Activated CD4-positive, alpha-beta T cell treated with anti-CD3 and anti-CD28 coated beads, Interleukin-2, amount 10 ng/mL, durations not matched to agents 24 days and 14 days (primary cell): ENCODE measurements at places on chromosomes 3 and 15. TPM values are rescaled to one million over a fixed set of nuclear protein-coding genes. Genes with fewer than 3 reads are reported as not detected.

Gene TRPM1
- not detected in 2 replicates for total RNA-seq

Gene ARHGAP31
- 9.5 and 11.0 TPM in 2 replicates for total RNA-seq

DNA sequence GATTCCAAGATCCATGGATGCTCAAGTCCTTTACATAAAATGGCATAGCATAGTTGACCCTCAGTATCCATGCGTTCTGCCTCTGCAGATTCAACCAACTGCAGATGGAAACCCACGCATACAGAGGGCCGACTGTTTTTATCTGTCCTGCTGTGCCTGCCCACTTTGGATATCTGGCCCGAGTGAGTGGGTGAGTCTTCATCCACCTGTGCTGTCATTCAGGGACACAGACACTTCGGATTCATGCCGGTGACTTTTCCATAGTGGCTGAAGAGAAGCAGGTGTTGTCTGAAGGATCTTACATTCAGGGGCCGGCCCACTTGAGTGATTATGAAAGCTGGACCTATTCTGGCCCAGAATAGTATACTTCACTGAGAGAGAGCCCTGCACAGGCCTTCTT lies 85.1 kb downstream of the RYR3 start:
- no peak overlapping the region for H3K27ac ChIP-seq
- peaks cover 1% of the 10 kb centered on the region for H3K27me3 ChIP-seq
- H3K36me3 ChIP-seq, result no peaks in the 10 kb centered on the region
- no peak for DNase-seq

Gene CCNL1
- 171 and 172 TPM in 2 replicates for total RNA-seq

DNA sequence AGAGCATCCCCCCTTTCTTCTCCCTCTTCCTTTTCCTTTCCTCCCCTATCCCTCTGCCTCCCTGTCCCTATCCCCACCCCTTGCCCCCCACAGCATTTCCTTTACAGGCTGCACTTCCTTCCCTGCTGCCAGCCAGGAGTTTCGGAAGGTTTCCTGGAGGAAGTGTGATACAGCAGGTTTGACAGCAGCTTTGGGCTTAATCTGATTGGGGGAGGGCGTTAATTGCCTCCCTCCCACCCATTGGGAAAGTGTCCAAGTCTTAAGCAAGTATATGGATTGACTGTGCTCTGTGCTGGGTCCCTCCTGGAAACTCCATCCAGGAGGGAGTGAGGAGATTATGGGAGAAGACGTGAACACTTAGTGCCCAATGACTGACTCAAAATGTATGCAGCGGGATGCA lies 1.8 kb downstream of the SCAMP5 start:
- H3K36me3 ChIP-seq, result no peaks in the 10 kb centered on the region
- no peak for DNase-seq
- no peak overlapping the region for H3K27ac ChIP-seq
- peaks cover 34% of the 10 kb centered on the region for H3K27me3 ChIP-seq
- no peak overlapping the region for H3K4me3 ChIP-seq

DNA sequence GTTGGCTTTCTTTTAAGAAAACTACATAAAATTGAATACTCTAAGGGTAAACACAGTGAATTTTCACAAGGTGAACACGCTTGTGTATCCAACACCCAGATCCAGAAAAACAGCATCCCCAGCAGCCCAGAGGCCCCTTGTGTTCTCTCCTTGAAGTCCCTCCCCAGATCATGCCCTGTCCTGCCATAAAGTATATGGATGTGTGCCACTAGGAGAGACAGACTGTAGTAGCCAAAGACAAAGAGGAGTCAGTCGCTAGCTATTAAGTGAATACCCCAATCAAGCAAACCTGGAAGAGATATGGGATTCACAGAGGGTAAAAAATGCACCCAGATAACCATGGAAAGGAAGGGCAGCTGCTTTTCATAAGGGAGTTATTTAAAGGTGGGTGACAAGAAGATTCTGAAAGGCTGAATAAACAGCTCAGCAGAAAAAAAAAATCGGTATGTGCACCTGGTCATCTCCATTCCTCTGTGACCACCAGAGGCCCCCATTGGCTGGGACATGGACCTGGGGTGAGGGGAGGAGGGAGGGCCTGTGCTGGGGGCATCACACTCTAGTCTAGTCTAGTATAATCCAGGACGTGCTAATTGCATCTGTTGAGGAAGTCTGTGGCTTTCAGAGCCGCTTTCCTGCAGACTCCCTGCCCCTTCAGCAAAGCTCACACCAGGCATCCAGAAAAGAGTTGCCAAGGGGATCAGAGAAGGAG lies 167.3 kb upstream of the NDN start:
- DNase-seq, result no peak
- H3K4me1 ChIP-seq, result no peaks in the 10 kb centered on the region
- H3K4me3 ChIP-seq, result no peak overlapping the region

DNA sequence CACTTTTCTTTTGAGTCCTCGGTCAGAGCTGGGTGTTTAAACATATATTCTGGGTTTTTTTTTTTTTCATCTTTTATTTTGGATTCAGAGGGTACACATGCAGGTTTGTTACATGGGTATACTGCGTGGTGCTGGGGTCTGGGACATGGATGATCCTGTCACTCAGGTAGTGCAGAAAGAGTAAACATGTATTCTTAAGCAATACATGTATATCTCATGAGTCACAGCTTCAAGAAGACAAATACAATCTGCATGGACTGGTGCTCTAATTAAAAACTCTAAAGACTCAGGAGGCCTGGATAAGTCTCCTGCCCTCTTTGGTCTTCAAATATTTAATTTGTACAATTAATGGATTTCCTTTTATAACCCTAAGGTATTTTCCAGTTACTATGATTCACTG lies 50.6 kb upstream of the PHLDB2 start:
- peaks cover 3% of the 10 kb centered on the region for H3K27me3 ChIP-seq
- H3K27ac ChIP-seq, result no peak overlapping the region
- H3K36me3 ChIP-seq, result no peaks in the 10 kb centered on the region
- no peak overlapping the region for H3K4me3 ChIP-seq
- no peak for DNase-seq
- H3K4me1 ChIP-seq, result no peaks in the 10 kb centered on the region

Gene TTC14
- 42.6 and 46.4 TPM in 2 replicates for total RNA-seq

- no peak overlapping the region for H3K4me3 ChIP-seq
- DNase-seq, result no peak
- peaks cover 24% of the 10 kb centered on the region for H3K4me1 ChIP-seq
- no peaks in the 10 kb centered on the region for H3K36me3 ChIP-seq
- peaks cover 17% of the 10 kb centered on the region for H3K27me3 ChIP-seq
Observed at GRCh38 chr15:74158855-74159650, 14.5 kb upstream of the ISLR start.

- H3K36me3 ChIP-seq, result no peaks in the 10 kb centered on the region
- no peak overlapping the region for H3K27ac ChIP-seq
- no peaks in the 10 kb centered on the region for H3K27me3 ChIP-seq
- DNase-seq, result no peak
- no peaks in the 10 kb centered on the region for H3K4me1 ChIP-seq
Observed at GRCh38 chr3:55169161-55169560, 241.3 kb upstream of the LRTM1 start.

GRCh38 chr15:57500256-57500655 lies 91.4 kb upstream of the MYZAP start:
- DNase-seq, result no peak
- no peak overlapping the region for H3K27ac ChIP-seq
- no peaks in the 10 kb centered on the region for H3K4me1 ChIP-seq
- H3K27me3 ChIP-seq, result no peaks in the 10 kb centered on the region
- no peaks in the 10 kb centered on the region for H3K36me3 ChIP-seq
- no peak overlapping the region for H3K4me3 ChIP-seq

DNA sequence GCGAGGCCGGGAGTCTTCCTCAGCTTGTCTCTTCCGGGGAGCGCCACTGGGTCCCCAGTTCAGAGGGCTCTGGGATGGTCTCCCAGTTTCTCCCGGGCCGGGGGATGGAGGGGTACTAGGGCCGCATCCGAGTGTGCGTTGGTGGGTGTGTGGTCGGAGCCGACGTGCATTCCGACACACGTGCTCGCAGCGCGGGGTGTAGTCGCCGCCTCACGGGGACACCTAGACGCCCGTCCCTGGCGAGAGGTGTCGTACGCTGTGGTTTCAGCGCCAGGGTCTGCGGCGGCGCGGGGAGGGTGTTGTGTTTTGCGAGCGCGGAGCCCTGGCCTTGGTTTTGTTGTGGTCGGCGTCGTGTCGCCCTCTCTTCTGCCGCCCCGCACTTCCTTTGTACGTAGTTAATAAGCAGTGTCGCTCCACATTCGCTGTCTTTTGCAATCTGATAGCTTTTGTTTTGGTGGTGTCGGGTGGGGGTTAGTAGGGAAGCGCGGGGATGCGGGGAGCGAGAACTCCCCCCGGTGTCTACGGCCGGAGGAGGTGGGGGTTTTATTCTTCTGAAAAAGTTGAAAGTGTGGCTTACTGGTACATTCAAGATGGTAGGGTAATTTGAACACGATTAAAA lies 2.2 kb downstream of the IGF1R start:
- H3K4me3 ChIP-seq, result peak overlapping the region; percentile 87
- DNase-seq, result peak; percentile 86
- peaks cover 36% of the 10 kb centered on the region for H3K4me1 ChIP-seq
- H3K27me3 ChIP-seq, result peaks cover 42% of the 10 kb centered on the region
- no peaks in the 10 kb centered on the region for H3K36me3 ChIP-seq

- no peak overlapping the region for H3K27ac ChIP-seq
- DNase-seq, result no peak
- peaks cover 3% of the 10 kb centered on the region for H3K4me1 ChIP-seq
- peaks cover 2% of the 10 kb centered on the region for H3K36me3 ChIP-seq
- no peak overlapping the region for H3K4me3 ChIP-seq
- no peaks in the 10 kb centered on the region for H3K27me3 ChIP-seq
Observed at GRCh38 chr3:31013090-31013489, 118.6 kb upstream of the GADL1 start.

- H3K27ac ChIP-seq, result peak overlapping the region; percentile 94
- DNase-seq, result peak; percentile 88
- H3K4me3 ChIP-seq, result peak overlapping the region; percentile 90
- H3K4me1 ChIP-seq, result peaks cover 44% of the 10 kb centered on the region
- H3K27me3 ChIP-seq, result no peaks in the 10 kb centered on the region
Observed at GRCh38 chr15:85329561-85330422, 50.6 kb upstream of the AKAP13 start.

Gene OR5H1
- not detected in 2 replicates for total RNA-seq

DNA sequence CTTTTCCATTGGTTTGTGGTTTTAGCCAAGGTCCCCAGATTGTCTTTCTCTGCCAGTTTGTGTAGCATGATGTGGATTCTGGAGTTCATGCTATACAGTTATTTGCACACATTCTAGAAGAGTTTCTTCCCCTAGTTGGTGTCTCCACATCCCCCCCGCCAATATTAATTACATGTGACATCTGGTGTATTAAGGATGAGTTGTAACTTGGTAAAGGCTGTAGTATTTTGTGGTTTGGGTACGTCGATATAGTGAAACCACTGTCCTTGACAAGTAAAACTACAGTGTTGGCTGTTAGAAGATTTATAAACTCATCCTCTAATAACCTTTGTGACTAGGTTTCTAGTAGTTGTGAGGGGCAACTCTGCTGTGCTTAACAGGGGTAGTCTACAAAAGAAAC lies 23.7 kb upstream of the P4HTM start:
- H3K4me3 ChIP-seq, result no peak overlapping the region
- H3K36me3 ChIP-seq, result peaks cover 59% of the 10 kb centered on the region
- no peaks in the 10 kb centered on the region for H3K27me3 ChIP-seq
- peaks cover 20% of the 10 kb centered on the region for H3K4me1 ChIP-seq

DNA sequence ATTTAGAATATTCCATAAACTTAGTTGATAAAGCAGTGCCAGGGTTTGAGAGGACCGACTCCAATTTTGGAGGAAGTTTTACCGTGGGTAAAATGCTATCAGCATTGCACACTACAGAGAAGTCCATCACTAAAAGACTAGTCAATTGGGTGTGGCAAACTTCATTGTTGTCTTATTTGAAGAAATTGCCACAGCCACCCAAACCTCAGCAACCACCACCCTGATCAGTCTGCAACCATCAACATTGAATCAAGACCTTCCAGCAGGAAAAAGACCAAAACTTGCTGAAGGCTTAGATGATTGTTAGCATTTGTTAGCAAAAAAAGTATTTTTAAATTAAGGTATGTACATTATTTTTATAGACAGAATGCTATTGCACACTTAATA lies 60.5 kb downstream of the KLF13 start:
- peak overlapping the region; percentile 51 for H3K27ac ChIP-seq
- H3K4me3 ChIP-seq, result no peak overlapping the region
- H3K27me3 ChIP-seq, result no peaks in the 10 kb centered on the region
- H3K4me1 ChIP-seq, result peaks cover 51% of the 10 kb centered on the region
- peak; percentile 76 for DNase-seq

Gene UBE2E2
- 8.0 and 13.8 TPM in 2 replicates for total RNA-seq

DNA sequence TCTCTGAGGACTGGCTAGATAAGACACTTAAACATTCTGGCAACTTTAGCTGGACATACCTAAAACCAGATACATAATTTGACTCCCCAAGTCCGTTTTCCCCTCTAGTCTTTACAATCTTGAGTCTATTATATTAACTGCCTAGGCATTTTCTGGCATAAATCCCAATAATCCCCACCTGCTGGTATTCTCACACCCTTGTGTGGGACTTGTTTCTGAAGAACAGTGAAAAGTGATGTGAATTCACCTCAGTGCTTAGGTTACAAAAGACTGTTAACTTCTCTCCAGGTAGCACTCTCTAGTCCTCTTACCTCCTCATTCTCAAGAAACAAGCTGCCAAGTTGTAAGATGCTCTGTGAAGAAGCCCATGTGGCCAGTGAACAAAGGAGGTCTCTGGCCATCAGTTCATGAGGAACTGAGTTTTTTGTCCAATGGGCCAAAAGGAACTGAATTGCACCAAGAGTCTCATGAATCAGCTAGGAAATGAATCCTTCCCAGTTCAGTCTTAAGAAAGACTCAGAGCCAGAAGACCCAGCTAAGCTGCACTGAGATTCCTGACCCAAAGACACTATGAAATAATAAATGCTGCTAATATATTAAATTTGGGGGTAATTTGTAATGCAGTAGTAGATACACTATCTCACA lies 4.1 kb downstream of the OSBPL11 start:
- H3K4me1 ChIP-seq, result peaks cover 27% of the 10 kb centered on the region
- no peak for DNase-seq
- no peaks in the 10 kb centered on the region for H3K27me3 ChIP-seq
- H3K36me3 ChIP-seq, result peaks cover 8% of the 10 kb centered on the region
- H3K27ac ChIP-seq, result no peak overlapping the region

DNA sequence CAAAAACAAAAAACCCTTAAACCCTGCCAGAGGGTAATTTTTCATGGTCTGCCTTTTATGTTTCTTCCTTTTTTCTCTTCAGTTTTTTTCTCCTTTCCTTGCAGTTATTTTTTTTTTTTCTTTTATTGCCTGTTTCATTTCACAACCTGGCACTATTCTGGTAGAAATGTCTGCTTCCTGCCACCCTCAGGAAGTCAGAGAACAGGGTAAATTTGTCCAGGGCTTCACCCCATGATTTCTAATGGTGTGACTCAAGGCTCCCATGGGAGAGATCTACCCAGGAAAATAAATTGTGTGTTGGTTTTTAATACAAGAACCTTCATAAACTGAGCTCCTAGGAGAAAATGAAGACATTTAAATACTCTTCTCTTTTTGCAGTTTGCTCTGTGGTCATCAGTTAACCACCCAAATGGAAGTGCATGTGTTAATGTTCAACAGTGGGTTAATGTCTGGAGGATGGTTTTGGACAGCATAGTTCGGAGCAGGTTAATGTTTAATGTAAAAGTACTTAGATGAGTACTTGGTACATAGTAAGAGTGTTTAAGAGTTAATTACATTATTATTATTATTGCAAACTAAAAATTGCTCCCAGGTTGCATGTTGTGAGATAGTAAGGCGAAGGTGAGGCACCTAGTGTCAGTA lies 45.9 kb downstream of the CGNL1 start:
- no peaks in the 10 kb centered on the region for H3K4me1 ChIP-seq
- H3K4me3 ChIP-seq, result no peak overlapping the region
- no peak overlapping the region for H3K27ac ChIP-seq
- H3K36me3 ChIP-seq, result no peaks in the 10 kb centered on the region
